ENCODE measurements at places on chromosomes 3 and 15.

DNA sequence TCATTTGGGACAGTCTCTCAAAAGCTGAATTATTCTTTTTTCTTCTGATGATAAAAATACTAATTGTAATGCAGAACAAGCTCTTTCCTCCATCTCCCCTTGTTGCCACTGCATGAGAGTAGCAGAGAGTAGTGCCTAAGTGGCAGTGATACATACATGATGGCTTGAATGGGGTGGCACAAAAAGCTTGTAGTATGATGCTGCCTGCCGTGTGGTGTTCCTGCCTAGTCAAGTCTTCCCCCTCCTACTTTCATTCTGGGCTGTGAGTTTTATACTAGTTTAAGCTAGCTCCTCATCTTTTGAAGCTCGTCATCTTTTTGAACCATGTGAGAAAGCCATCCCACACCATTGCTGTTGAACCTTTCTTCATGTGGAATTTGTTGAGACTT, 230.5 kb downstream of the NFKBIZ start:
- no peak for DNase-seq

DNA sequence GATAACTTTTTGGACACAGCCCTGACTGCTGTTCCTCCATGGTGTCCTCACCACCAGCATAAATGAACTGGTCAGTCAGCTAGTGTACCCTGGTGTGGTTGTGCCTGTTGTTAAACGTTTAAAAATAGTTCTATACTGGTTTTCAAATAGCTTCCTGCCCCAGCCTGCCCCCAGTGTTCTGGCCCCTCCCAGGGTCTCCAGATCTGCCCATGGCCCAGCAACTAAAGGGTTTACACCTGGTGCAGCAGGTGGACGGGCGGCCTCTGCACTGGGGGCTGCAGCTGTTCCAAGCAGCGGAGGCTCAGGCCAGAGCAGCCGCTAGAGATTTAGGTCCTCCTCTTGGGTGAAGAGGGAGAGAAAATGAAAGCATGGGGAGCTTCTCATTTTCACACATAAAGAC, 6.1 kb upstream of the NR2E3 start:
- no peak for DNase-seq

GRCh38 chr3:11820531-11821041, 26.1 kb downstream of the TAMM41 start:
- no peak for DNase-seq

DNA sequence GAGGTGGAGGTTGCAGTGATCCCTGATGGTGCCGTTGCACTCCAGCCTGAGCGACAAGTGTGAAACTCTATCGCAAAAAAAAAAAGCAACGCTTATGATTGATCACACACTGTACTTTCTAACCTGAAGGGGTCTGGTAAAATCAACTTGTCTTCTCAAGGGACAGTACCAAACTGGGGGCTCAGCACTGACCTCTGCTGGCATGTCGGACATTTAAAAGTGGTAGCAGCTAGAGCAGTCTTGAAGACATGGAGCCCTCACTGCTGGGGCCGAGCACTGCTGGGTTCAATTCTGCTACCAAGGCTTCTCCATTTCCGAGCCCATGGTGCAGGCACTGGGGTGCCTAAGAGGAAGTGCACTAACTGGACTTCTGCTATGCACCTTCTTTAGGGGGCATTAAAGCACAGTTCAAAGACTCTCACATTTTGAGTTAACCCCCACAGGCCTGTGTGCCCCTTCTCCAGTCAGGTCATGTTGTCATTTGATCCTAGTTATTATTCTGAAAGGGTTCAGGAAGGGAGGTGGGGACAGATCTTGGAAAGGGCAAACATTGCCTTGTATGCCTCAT, 26.4 kb upstream of the LAMP3 start:
- DNase-seq, result no peak

GRCh38 chr3:139577346-139577745, 37.8 kb upstream of the RBP1 start:
- no peak for DNase-seq

GRCh38 chr3:60133269-60134162, 1083.7 kb upstream of the CFAP20DC start:
- no peak for DNase-seq

GRCh38 chr3:50523279-50523811, 19.9 kb upstream of the CACNA2D2 start:
- DNase-seq, result no peak

DNA sequence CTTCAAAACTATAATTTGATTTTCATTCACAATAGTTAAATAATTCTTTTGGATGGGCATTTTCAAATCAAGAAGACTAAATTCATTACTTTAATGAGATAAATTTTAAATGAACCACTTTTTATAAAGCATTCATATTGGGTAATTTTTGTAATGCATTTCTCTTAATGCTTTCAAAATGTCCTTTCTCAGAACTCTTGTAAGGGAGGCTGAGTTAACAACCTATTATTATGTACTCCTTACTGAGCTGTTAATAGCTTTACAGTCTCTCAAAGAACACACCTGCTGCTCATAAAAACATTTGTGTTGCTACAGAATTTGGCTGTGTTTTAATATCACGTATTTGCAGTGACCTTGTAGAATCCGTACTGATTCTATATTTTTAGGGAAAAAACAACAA, 334.0 kb upstream of the ARL6 start:
- no peak for DNase-seq

- no peak for DNase-seq
Measured at GRCh38 chr3:23341147-23341838, 138.2 kb downstream of the UBE2E2 start.

DNA sequence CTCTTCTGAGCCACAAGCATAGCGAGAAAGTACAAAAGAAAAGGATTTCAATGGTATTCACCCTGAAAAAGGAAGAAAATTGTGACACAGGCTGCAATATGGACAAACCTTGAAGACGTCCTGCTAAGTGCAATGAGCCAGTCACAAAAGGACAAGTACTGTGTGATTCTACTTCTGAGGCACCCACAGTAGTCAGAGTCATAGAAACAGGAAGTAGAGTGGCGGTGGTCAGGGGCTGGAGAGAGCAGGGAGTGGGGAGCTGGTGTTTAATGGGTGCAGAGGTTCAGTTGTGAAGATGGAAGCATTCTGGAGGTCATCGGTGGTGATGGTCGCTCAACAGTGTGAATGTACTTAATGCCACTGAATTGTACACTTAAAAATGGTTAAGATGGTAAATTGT, 180.5 kb downstream of the APBA2 start:
- DNase-seq, result no peak

- DNase-seq, result no peak
Measured at GRCh38 chr3:176579711-176580185, 617.5 kb downstream of the TBL1XR1 start.

GRCh38 chr3:118889691-118890090, 145.0 kb downstream of the IGSF11 start:
- no peak for DNase-seq

- no peak for DNase-seq
Measured at GRCh38 chr15:98653686-98654085, 5.3 kb downstream of the IGF1R start.

DNA sequence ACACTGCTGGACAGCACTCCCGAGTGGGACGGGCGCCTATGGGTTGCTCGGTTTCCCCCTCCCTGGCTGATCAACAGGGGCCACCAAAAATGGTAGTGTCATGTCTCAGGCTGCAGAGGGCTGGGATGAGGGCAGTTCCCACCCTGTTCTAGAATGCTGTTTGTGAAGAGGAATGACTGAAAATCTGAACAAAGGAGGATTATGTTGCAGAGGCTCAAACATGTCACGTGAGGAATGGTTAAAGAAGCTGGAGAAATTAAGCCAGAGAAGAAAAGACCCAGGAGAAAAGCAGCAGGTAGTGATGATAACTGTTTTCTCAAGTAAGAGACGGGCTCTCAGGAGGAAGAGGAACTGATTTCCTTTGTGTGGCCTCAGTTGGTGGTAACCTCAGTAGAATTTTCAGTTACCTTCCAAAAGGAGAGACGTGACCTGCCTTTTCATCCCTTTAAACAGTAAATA, 10.4 kb downstream of the SPG21 start:
- DNase-seq, result no peak

GRCh38 chr3:130604806-130605205, 87.8 kb downstream of the COL6A6 start:
- DNase-seq, result no peak

DNA sequence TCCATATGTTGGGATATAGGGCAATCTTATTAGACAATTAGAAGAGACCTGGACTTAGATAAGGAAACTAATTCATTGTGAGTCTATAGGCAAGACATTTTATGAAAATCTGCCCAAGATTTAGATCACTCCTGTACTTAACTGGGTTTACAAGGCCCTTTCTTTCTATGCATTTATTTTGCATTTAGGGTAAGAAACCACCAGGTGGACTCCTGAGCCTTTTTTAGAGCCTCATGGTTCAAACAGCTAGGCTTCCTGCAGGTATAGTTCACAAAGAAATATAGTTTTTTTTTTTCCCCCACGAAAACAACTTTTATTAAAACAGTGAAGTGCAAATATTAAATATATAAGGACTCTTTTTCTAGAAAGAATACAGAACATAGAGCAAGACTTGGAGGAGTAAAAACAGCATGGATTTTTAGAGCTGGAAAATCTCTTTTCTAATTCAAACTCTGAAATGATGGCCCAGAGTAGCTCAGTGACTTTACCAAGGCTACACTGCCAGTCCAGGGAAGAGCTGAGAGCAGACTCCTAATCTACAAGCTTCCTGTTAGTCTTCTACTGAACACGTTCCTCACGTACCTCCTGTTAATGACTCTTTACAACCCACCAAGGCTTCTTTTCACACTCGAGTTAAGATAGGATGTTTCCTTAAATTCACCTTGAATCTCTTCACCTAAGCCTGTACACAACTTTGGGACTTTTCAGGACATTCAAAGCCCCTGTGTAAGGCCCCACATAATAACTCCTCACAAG, 400.9 kb upstream of the ATP11B start:
- DNase-seq, result no peak

DNA sequence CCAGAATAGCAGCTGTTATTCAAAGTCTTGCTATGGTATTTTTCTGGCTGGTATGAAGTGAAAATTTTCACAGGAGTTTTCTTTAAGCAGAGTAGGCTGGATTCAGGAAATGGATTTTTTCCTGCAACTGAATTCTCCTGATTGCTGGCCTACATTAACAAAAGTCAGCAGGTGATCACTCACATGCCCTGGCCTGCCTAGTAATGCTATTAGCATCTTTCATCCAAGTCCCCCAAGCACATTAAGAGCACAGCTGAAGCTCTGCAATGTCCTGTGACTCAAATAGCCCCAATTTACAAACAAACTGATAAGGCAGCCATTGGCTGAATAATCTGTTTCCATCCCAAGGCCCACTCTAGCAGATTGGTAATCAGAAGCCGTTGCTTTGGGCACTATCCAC, 688.3 kb upstream of the LMCD1 start:
- DNase-seq, result no peak

DNA sequence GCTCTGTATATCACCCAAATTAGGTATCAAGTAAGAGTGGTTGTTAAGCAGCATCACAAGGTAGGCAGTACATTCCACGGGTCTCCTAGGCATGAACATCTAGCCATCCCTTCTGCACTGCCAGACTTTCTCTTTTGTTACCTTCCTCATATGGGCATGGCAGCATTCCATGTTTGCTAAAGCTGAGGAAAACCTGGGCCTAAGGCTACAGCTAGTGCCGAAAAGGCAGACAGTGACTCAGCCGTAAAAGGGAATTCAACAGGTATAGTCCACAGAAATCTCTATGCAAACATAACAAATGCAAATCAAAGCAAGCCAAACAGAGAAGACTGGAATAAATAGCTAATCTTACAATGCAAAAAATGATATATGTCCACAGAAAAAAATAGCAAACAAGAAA, 645.4 kb downstream of the ZBBX start:
- no peak for DNase-seq

GRCh38 chr15:94631608-94632007, 400.2 kb downstream of the MCTP2 start:
- no peak for DNase-seq

- DNase-seq, result no peak
Measured at GRCh38 chr15:90519688-90520087, 10.0 kb upstream of the CRTC3 start.

DNA sequence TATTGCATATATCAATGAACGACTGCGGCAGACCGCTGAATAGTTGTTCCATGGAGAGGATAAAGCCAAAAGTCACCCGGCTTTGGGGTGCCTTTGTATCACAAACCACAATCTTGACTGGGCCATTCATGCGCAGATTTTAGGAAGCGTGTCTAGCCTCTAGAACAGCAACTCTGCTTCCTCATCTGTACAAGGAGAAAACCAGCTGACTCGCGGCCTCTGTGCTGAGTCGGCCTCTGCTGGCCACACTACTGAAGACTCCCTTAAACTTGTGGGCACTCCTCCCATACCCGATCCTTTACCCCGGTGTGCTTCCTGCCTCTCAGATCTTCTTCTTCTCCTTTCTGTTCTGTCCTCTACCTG, 872 bp downstream of the DLEC1 start:
- DNase-seq, result peak; percentile 40

DNA sequence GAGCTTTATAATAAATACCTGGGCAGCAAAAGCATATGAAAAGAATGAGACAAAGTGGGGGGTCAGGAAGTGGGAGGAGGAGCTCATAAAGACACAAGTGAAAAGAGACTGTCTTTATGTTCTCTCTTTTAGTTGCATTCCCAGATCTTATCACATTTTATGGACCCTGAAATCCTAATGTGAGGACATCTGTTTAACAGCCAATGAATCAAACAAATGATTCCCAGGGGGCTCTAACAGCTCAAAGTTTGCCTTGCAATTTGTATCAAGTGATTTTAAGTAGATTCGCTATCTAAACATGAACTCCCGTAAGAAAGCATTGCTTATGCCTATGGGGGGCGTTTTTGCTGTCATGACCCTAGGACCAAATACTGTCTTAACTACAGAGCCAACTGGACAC, 332.3 kb upstream of the CNTN4 start:
- no peak for DNase-seq

Data from activated T-helper 1 cell treated with Interleukin-2 at 50 U/mL for 16 hours (primary cell).